Ovary (tissue), 10 donors: ENCODE measurements at places on chromosomes 7 and 10.
A peak's percentile ranks its signal among the peaks of the same experiment; 100 is the strongest.

GRCh38 chr10:96365571-96365970 is 6.8 kb upstream of the OPALIN start:
- DNase-seq: no peak

DNA sequence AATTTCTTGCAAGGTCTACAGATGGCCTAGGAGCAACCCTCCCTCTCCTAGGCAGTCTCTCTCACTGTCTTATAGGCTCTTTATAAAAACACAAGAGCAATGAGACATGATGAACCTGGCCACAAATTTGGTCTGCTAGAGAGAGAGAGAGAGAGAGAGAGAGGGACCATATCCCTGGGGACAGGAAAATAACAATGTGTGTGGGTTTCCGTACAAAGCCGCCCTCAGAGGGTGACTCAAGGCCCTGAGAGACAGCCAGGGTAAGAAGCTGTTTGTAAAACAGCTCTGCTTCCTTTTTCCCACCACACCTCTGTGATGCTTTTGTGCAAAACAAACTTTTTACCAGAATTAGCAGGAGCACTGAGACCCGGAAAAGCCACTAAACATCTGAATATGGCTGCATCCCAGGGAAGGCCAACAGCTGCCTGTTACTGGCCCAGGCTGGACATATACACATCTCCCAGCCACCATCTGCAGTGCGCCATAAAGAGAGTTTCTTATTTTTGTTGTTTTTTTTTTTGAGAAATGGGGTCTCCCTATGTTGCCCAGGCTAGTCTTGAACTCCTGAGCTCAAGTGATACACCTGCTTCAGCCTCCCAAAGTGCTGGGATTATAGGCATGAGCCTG is 18.4 kb downstream of the GIMAP5 start:
- DNase-seq: no peak

GRCh38 chr10:131746785-131747184 is 154.0 kb upstream of the PPP2R2D start:
- DNase-seq: no peak

GRCh38 chr7:423312-424260 is 96.1 kb downstream of the PDGFA start:
- DNase-seq: no peak

DNA sequence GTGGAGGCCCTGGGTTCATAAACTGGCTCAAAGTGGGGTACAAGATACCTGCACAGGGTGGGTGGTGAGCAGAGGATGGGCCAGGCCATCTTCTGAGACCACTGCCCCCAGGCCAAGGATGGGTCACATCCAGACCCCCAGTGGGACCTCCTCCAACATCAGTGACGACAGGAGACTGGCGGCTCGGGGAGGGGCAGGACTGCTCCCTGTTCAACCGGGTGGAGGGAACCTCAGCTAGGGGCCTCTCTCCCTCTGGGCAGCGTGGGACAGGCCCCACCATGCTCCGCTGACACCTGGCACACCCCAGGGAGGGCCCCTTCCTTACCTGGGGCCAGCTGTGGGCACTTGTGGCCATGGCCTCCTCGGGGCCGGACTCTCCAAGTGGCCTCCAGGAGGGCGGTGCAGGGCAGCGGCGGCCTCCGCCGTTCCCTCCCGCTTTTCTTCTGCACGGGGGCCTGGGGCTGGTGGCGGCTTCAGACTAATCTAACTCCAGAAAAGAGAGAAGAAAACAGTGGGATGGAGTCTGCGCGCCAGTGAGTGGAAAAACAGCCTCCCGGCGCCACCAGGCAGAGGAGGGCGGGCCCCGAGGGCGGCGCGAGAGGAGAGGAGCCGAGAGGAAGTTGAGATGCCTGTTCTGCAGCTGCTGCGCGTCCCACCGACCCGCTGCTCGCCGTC is at the start of gene CALHM2:
Gene CALHM2 (minus strand): TSS at position 540 of the 675 bp plus-strand sequence. CDS start 2,429 bp downstream, outside the sequence.
- DNase-seq: peak; percentile 76

GRCh38 chr10:128808921-128809440 is 658.1 kb upstream of the MGMT start:
- no peak for DNase-seq

- DNase-seq: no peak
Measured at GRCh38 chr10:110859973-110860376, 11.8 kb upstream of the PDCD4 start.

DNA sequence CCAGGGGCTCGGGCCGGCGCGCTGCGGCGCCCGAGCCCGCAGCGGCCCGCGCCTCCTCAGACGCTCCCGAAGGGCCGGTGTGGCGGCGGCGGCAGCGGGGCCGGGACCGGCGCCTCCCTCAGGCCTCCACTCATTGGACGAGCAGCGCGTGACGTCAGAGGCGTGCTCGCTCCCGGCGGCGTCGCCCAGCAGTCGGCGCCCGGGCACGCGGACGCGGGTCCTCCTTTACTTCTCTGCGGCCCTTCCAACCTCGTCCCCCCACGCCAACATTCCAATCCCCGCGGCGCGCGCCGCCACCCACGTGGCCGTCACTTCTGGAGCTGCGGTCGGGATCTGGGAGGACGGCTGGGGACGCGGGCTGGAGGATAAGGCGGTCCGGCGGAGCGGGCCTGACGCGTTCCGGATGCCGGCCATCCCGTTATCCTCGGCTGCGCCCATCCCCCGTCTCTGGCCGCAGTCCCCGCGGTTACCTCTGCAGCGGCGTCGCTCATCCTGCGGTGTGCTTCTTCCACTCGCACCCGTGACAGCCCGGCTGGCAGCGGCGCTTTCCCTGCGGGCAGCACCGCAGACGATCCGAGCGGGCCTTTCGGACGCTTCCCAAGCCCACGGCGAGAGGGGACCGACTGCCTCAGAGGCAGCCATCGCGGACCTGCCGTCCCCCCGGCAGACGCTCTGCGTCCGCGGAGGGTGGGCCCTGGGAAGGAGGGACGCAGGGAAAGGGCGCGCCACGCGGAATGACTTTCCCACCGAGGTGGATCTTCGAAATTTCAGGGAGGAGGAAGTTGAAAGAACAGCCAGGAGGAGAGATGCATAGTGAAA is at the start of gene PDZD8:
Gene PDZD8 (minus strand): TSS at position 81 of the 819 bp plus-strand sequence. CDS start 213 bp downstream, outside the sequence.
- peak; percentile 98 for DNase-seq

DNA sequence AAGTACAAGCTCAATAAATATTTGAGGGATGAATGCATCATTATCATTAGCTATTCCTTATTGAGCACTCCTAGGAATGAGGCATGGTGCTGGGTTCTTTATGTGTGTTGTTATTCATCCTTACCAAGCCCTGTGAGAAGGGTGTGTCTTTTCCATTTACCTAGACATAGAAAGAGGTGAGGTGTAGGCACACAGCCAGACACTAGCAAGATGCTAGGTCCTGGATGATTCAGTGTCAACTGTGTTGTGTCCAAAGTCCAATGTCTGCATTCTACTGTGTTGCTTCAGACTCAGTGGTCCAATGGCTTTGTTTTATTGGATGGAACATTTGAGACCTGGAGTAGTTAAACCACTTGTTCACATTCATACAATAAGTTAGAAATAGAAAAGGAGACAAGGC is 605.5 kb downstream of the LRMDA start:
- DNase-seq: no peak

- no peak for DNase-seq
Measured at GRCh38 chr7:132450696-132451095, 125.6 kb downstream of the PLXNA4 start.

- DNase-seq: no peak
Measured at GRCh38 chr7:20543500-20543899, 72.0 kb upstream of the ABCB5 start.

DNA sequence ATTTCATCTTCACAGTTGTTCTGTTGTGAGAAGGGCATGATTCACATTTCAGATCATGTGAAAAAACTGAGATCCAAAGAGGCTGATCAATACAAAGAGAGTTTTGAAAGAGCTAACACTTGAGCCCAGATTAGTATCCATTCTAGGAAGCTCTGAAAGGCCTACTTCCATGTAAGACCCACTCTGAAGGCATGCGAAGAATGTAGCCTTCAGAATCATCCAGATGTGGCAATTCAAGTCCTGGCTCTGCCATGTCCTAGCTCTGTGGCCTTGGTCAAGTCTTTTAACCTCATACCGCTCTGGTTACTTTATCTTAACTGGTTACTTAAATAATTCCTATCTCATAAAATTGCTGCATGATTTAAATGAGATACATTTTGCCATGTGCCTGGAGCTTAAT is 111.1 kb downstream of the FZD1 start:
- DNase-seq: no peak

GRCh38 chr10:62831346-62831745 is 15.2 kb upstream of the EGR2 start:
- DNase-seq: no peak

DNA sequence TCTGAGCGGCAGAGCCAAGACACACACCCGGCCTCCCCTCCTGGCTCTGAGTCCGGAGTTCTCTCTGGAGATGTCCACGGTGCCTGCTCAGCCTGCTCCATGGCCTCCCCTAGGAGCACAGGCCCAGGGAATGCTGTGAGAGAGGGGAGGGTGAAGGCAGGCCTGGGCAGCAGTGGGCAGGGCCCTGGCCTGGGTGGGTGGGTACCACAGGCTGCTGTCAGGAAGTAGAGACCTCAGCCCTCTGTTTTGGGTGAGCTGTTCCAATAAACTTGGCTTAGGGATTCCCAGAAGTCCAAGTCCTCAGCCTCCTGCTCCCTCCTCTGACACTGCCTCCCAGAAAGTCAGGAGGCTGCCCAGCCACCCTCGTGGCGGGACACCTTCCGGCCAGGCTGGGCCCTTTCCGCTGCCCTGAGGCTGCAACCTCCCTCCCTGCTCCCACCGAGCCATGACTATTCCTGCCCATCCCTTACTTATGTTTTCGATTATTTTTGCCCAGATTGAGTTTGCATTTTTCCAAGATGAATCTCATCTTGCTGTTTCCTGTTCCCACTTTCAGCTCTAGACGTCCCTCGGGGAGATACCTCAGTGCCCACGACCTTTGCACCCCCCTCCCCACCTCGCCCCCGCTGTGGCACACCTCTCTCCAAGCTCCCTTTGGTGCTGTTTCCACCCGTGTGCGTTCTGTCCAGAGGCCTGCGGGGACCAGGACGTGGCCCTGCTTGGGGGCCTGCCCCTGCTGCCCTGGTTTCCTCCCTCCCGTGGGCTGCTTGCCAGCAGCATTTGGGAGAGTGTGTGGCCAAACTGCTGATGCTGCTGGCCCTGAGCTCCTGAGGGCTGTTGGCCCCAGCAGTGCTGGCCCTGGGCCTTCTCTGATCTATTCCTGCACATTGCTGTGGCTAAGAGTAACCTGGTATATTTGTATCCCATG is 5.8 kb upstream of the POLM start:
- peak; percentile 86 for DNase-seq

DNA sequence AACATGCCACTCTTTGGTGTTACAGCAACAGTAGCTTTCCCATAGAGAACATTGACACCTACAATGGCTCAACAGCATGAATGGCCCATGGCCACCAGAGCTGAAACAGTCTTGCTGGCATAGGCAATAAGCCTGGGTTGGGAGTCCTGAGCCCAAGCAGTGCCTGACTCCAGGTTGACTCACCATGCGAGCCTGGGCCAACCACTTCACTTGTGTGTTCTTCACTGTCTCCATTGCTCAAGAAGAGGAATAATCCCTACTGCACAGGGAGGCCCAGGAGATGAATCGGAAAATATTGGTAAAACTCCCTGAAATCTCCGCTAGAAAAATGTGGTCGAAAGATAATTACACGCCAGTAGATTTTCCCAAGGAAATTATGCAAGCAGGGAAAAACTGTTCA is 89.2 kb upstream of the INHBA start:
- no peak for DNase-seq

- DNase-seq: no peak
Measured at GRCh38 chr10:103679096-103679790, 176.1 kb downstream of the SH3PXD2A start.

- DNase-seq: no peak
Measured at GRCh38 chr7:42677751-42678699, 233.8 kb downstream of the C7orf25 start.

DNA sequence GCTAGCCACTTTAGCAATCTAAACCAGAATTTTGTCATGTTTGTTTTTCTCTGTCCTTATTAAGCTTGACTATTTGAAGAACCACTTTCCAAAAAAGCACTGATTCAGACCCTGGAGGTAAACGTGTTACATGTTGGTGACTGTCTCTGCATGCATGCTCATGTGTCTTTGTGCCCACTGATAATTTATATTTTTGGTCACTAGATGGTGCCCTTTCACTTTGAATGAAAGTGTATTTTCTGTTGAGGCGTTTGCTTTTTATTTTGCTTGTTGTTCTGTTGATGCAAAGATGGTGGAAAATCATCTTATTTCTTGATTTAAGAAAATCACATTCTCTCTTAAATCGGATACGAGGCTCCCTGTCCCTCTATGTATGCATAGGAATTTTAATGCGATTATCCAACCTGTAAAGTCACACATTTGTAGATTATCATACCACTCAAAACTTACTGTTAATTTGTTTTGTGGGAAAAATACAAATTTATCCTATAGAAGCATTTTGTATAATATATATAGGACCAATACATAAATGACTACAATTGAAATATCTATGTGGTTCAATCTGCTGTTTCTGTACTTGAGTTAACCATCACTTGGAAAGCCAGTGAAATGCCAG is 269.3 kb downstream of the BICC1 start:
- DNase-seq: no peak

DNA sequence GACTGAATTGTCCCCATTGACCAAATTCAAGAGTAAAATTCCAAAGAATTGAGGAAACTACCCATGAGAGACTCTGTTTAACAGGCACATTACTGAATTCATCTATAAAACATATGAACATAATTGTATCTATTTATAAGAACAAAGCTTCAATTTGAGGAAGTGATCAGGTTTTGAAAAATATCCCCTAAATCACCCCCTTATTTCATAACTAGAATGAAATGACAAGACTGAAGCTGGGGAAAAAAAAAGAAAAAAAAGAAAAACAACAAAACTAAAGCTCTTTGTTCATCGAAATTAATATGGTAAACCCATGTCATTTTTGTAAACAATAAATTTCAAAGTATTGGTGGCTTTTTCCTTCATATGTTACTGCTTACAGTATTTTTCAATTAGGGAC is 184.9 kb upstream of the SEMA3A start:
- DNase-seq: no peak

GRCh38 chr10:24866604-24867583 is 85.5 kb downstream of the PRTFDC1 start:
- DNase-seq: peak; percentile 52

DNA sequence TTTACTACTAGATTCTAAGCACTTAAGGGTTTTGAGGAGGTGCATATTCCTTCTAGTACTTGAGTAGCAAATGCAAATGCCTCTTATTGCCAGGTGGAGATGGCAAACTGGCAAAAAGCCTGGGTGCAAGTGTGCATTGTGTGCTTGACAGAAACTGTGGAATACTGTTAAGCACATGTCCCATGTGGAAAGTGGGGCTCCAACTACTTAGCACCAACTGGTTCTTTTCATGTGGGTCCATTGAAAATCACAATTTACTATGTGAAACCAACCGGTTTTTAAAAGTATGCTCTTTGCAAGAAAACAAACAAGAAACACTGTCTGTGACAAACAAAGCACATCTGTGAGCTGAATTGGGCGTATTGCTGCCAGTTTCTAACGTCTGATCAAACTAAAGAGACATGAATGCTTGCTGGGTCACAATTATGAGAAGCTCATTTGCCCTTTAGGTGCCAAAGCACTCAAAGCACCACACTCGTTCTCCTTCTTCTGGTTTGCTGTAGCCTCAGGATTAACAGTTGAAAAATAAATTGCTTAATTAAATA is 197.4 kb downstream of the SEMA3E start:
- DNase-seq: no peak

GRCh38 chr7:151756076-151756731 is 120.7 kb downstream of the PRKAG2 start:
- DNase-seq: peak; percentile 35

GRCh38 chr7:409339-410281 is 110.0 kb downstream of the PDGFA start:
- DNase-seq: no peak
